SJSA1 (cell line): ENCODE measurements at places on chromosomes 2 and 18. TPM values are rescaled to one million over a fixed set of nuclear protein-coding genes. Genes with fewer than 3 reads are reported as not detected.

DNA sequence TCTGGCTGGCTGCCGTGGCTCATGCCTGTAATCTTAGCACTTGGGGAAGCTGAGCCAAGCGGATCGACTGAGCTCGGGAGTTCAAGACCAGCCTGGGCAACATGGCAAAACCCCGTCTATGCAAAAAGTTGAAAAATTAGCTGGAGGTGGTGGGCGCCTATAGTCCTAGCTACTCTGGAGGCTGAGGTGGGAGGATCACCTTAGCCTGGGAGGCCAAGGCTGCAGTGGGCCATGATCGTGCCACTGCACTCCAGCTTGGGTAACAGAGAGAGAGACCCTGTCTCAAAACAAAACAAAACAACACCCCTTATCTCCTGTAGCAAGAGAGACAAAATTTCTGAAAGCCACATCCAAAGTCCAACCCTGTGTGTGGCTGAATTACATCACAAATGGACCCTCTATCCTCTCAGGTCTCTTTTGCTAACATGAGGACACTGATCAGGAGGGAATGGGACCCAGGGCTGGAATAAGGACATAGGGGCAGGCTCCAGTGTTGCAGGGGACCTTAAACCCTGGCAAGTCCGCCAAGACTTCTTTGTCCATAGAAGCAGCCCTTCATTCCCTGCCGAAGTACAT is 64.8 kb downstream of the PSMG2 start:
- DNase-seq, result no peak

DNA sequence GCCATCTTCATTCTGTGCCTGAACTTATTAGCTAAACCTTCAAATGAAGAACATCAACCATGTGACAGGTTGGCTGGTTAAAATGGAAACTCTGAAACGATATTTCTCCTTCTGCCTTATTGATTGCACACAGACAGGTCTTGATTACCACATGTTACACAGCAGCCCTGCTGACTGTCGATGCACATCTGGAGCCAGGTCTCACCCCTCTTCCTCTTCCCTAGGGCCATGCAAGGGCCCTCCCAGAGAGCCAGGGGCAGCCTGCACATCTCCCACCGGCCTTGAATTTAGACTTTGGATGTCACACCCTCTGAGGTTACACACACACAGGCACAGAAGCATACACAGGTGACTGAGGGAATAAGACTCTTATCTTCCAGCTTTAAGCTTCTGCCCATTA is 45.1 kb downstream of the TMEM178A start:
- DNase-seq, result no peak

GRCh38 chr2:96085541-96086355 is 30.6 kb downstream of the ADRA2B start:
- DNase-seq, result no peak

GRCh38 chr2:25917832-25918231 is 39.5 kb upstream of the ASXL2 start:
- no peak for DNase-seq

DNA sequence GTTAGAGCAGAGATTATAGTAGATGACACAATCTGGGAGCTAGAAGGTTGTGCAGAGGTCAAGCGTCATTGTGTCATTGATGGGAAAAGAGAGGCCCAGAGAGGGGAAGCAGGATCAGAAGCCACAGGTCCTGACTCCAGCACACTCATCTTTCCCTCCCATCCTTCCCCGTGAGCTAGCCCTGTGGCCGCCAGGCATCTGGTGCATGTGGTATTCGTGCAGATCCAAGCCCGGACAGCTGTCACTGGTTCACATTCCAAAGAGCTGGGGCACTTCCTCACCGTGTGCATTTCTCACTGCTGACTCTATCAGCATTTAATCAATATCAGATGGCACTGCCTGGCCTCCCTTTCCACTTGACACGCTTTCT is 94.1 kb upstream of the THOC1 start:
- peak; percentile 97 for DNase-seq

DNA sequence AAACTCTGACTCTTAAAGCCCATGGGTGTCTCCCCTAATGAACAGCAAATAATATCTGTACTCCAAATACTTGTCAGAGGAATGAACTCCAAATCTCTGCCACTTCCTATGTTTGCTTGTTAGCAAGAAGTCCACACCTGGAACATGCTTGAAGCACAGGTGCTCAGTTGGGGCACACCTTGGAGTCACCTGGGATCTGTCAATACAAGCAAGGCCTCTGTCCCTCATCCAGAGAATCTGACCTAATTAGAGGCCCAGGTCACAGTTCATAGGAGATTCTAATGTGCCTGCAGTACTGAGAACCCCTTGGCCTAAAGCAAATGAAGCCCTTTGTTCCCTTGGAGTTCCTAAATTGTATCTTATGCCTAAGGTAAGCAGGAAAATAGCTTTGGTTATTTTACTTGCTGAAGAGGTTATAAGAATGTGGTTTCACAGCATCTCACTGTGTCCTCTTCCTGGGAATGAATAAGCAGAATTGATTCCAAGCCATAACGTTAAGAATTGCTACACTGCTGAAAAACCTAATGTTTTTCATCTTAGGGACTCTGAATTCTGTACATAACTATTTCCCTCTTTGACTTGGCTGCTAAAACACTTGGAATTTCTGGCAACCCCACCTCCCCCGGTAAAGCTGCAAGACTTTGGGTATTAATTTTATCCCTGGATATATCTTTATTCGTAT is 113.4 kb downstream of the PIEZO2 start:
- no peak for DNase-seq

- peak; percentile 25 for DNase-seq
Measured at GRCh38 chr2:671072-671471, 6.1 kb downstream of the TMEM18 start.

Gene CRYGD
- total RNA-seq, result not detected in 2 replicates

Gene SNORC
- total RNA-seq, result 0.22 and 0.32 TPM in 2 replicates

DNA sequence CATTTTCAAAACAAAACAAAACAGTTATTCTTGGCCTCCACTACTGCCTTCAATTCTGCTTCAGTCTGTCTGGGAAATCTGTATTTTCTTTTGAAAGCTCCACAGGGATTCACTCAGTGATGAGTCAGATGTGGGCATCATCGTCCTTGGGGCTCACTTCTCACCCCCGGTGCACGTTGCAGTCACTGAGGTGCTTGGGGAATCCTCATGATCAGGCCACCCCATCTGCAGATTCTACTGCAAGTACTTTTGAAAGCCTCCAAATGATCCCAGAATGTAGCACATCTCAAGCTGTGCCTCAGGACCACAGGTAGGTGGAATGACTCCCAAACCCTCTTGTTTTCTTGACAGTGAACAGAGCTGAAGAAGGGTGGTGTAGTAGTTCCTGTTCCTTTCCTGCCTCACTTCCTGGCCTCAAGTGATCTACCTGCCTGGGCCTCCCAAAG is 34.3 kb downstream of the LPIN2 start:
- DNase-seq, result no peak

GRCh38 chr18:12819322-12819721 is 64.7 kb downstream of the PTPN2 start:
- no peak for DNase-seq

Gene LIMS3
- 0.61 and 11.6 TPM in 2 replicates for total RNA-seq

GRCh38 chr2:4020153-4020552 is 316.8 kb downstream of the DCDC2C start:
- no peak for DNase-seq

Gene INO80D
- total RNA-seq, result 5.5 and 5.7 TPM in 2 replicates

GRCh38 chr18:23648940-23649607 is 13.6 kb downstream of the ANKRD29 start:
- DNase-seq, result no peak

DNA sequence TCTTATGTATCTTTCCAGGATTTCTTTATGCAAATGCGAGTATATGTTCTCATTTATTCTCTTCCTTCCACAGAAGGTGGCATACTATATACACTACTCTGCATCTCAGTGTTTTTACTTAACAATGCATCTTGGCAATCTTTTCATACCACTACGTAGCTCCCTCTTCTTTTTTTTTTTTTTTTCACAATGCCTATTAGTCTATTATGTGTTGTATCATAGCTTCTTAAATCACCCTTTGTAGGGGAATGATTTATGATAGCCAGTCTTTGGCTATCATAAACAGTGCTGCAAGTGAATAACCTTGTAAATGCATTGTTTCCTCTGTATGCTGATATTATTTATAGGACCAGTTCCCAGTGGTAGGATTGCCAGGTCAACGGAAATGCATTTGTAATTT is 204.2 kb downstream of the BABAM2 start:
- no peak for DNase-seq

Gene STAMBP
- 61.6 and 76.6 TPM in 2 replicates for total RNA-seq

Gene FKBP7
- 28.2 and 70.7 TPM in 2 replicates for total RNA-seq

Gene DPP10
- total RNA-seq, result not detected in 2 replicates

DNA sequence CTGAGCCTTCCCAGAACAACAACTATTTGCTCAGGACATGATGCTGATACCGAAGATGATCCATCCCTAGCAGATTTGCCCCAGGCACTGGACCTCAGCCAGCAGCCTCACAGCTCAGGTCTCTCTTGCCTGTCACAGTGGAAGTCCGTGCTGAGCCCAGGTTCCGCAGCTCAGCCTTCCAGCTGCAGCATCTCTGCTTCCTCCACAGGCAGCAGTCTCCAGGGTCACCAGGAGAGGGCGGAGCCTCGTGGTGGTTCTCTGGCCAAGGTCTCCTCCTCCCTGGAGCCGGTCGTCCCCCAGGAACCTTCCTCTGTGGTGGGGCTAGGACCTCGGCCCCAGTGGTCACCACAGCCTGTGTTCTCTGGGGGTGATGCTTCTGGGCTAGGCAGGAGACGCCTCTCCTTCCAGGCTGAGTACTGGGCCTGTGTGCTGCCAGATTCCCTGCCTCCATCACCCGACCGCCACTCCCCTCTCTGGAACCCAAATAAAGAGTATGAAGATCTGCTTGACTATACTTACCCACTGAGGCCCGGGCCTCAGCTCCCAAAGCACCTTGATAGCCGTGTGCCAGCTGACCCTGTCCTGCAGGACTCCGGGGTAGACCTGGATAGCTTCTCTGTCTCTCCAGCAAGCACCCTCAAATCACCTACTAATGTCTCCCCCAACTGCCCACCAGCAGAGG is 15.4 kb downstream of the CEP68 start:
- no peak for DNase-seq
